ENCODE measurements at places on chromosomes 6 and 20. TPM values are rescaled to one million over a fixed set of nuclear protein-coding genes. Genes with fewer than 3 reads are reported as not detected.
A peak's percentile ranks its signal among the peaks of the same experiment; 100 is the strongest.

GRCh38 chr20:16167423-16168130 lies 405.7 kb downstream of the KIF16B start:
- no peak for DNase-seq

- no peak for DNase-seq
These were observed 13.3 kb upstream of the THBS2 start for GRCh38 chr6:169266746-169267591.

- no peak for DNase-seq
These were observed 638 bp downstream of the MDN1 start for GRCh38 chr6:89818977-89819335.

- DNase-seq: no peak
These were observed 10.1 kb upstream of the SIRPD start for GRCh38 chr20:1567392-1568162.

GRCh38 chr6:170453586-170454511 lies 99.3 kb downstream of the PSMB1 start:
- no peak for DNase-seq

- DNase-seq: no peak
These were observed 66.8 kb downstream of the UNC5CL start for GRCh38 chr6:40972190-40972589.

DNA sequence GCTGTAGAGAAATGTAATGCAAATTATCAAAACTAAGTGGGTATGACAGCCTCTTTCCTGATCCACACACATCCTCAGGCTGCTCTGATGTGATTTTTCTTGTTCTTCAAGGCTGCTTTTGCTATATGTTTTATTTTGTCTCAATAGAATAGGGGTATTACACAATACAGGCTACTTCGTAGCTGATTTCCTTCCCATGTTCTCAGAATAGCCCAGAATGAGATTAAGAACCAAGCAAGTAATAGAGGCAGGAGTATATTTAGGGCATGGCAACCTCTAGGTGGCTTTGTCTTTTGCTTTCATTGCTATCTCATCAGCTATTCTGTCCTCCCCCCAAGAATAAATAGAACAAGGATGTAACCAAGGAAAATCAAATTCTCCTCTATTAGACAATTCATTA lies 241.8 kb downstream of the ALDH8A1 start:
- no peak for DNase-seq

- DNase-seq: no peak
These were observed 60.4 kb upstream of the CCN2 start for GRCh38 chr6:132011582-132011981.

GRCh38 chr6:31874836-31875572 lies 3.8 kb downstream of the SLC44A4 start:
- DNase-seq: no peak

DNA sequence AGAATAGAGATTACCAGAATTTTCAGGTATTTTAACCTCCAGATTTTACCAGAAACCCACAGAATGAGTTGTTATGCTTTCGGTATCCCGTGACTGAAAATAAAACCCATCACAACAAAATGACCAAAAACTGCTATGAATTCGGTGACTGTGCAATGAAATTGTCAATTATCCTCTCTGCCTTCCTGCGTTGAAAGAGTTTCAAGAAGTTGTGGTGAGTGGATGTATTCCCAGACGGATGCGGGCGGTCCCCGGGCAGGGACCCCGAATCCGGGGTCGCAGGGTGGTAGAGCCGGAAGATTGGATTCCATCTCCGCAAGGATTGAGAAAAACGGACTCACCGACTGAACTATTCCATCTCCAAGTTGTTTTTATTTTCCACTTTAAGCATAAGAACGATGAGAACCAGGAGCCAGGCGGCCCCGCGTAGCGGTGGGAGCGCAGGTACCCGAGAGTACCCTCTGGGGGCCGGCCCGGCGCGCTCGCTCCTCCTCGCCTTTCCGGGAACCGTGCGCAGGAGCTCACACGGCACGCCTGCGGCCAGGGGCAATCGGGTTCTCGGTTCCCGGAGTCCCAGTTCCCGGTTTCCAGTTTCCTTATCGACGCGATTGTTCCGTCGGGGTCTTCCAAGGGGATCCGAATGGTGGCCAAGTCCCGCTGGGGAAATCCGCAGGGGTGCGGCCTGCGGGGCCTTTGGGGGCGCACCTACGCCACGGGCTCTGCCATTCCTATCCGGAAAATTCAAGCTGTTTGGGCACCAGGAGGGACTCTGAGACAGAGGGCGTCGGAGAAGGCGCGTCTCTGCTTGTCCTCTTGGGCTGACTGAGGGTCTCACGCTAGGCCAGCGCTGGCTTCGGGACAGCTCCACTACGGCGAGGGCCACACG lies 104.9 kb upstream of the PRDM1 start:
- DNase-seq: peak; percentile 70

DNA sequence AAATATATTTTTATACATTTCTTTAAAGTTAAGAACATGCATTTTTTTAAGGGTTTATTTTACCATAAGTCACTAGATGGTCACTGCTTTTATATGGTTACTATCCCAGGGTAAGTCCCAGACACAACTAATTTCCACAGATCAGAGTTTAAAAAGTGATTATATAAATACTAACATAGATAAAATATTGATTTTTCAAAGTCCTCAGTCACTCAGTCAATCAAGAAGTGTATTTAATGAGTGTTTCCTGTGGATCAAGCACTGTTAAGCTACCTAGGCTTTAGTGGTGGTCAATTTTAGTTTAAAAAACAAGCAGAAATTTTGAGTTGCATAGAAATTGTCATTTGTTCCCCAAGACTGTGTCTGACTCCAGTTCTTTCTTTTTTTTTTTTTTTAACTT lies 399.5 kb upstream of the SYNCRIP start:
- DNase-seq: no peak

DNA sequence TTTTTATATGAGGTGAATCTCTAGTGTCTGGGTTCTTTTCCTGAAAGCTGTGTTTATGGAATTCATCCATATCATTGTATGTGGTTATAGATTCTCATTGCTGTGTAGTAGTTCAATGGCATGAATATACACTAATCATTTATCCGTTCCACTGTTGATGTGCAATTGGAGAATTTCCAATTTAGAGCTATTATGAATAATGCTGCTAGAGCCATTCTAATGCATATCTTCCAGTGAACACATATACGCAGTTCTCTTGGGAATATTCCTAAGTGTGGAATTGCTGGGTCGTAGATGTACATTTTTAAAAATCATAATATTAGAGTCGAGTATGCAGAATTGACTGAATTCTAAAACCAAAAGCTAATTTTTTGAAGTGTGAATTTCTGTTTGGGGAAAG lies 327.5 kb upstream of the JAG1 start:
- no peak for DNase-seq

GRCh38 chr6:166335378-166336302 lies 6.7 kb downstream of the SFT2D1 start:
- no peak for DNase-seq

The COL21A1 gene
- total RNA-seq: not detected

The HCK gene
- total RNA-seq: 0.10 TPM

The KCNQ5 gene
- 4.7 TPM for total RNA-seq

Data from activated CD4-positive, alpha-beta memory T cell treated with anti-CD3 and anti-CD28 coated beads, Interleukin-2, amount 10 ng/mL, durations not matched to agents 7 days and 5 days (primary cell).